ENCODE measurements at places on chromosomes 11 and 22.

DNA sequence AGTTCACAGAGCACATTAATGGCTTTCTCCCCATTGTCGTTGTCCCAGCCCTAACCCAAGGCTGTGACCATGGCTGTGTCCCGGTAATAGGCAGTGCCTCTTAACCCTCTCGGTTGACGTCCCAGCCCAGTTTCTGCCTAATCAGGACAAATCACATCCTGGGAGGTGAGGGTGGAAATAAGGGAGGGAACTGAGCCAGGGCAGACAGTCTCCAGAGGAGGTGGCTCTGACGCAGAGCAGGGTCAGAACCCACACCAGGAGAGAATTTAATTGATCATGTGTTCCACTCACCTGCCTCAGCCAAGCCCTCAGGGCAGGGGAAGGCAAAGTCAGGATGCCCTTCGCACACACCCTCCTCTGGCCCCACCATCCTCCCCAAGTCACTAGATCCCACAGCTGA, 17.0 kb downstream of the SLC43A1 start:
- DNase-seq: no peak

DNA sequence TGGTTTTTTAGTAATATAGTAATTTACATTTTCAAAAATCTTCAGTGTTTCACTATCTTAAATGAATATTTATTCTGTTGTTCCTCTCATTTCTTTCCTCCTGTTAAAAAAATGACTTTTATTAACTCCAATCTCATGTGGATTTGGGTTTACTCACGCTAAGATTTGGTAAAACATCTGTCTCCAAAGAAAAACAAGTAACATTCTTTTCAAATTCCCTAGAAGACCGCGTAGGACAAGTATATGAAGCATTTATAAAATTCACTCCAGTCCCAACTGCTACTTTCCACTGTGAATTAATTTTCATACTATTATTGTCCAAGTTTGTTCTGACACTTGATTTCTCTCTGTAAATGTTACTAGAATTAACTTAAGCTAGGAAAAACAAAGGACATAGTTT, 26.2 kb downstream of the SBF2 start:
- no peak for DNase-seq

- peak; percentile 32 for DNase-seq
These were observed at the start of gene DEUP1 for GRCh38 chr11:93330446-93330984. DEUP1 (plus strand) TSS chr11:93330742; CDS start chr11:93332260, 1,518 bp downstream.

GRCh38 chr11:73623686-73624085, 22.7 kb upstream of the PLEKHB1 start:
- DNase-seq: no peak

GRCh38 chr11:78801161-78801884, 226.7 kb upstream of the NARS2 start:
- DNase-seq: no peak

GRCh38 chr11:80911666-80912065, 1470.8 kb upstream of the TENM4 start:
- DNase-seq: no peak

DNA sequence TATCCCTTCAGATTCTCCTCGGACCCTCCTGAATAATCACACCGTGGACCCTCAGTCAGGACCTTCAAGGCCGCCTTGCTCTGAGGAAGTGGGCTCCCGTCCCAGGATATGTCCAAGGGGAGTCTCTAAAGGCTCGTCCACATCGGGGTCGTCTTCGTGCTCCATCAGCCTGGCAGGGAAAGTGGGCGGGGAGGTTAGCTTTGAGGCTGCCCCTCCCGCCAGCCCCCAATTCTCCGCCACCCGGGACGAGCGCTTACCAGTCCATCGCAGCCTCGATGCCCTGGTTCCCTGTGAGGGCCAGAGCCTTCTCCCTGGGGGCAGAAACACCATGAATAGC, 472 bp downstream of the UBXN1 start:
- DNase-seq: no peak

GRCh38 chr11:78961937-78962701, 387.5 kb upstream of the NARS2 start:
- no peak for DNase-seq
